Hepatic stellate cell (primary cell): ENCODE measurements at places on chromosomes 16 and 17.

- DNase-seq: peak; percentile 87
These were observed 170.4 kb downstream of the ZFHX3 start for GRCh38 chr16:72877374-72878028.

GRCh38 chr16:73670836-73671820 lies 623.2 kb upstream of the ZFHX3 start:
- DNase-seq: no peak

- peak; percentile 68 for DNase-seq
These were observed at the start of gene PNMT for GRCh38 chr17:39667945-39668924. Gene PNMT (plus strand): TSS chr17:39668453. CDS start chr17:39668476, 23 bp downstream.

GRCh38 chr17:79306424-79307318 lies 232.0 kb downstream of the ENGASE start:
- no peak for DNase-seq

DNA sequence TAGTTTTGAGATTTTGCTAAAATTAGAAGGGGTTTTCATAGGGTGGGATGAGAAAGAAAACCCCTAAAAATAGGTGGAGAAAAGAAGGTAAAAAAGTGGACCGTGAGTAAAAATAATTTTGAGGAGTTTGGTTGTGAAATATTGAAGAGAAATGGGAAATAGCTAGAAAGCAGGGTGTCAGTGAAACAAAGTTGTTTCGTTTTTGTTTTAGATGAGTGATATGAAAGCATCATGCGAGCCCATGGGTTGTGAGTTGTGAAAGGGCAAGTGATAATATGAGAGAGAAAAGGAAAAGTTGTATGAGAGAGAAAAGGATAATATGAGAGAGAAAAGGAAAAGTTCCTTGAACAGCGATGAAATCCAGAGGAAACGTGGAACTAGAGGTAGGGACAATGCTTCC lies 7.3 kb upstream of the SMIM36 start:
- DNase-seq: no peak

DNA sequence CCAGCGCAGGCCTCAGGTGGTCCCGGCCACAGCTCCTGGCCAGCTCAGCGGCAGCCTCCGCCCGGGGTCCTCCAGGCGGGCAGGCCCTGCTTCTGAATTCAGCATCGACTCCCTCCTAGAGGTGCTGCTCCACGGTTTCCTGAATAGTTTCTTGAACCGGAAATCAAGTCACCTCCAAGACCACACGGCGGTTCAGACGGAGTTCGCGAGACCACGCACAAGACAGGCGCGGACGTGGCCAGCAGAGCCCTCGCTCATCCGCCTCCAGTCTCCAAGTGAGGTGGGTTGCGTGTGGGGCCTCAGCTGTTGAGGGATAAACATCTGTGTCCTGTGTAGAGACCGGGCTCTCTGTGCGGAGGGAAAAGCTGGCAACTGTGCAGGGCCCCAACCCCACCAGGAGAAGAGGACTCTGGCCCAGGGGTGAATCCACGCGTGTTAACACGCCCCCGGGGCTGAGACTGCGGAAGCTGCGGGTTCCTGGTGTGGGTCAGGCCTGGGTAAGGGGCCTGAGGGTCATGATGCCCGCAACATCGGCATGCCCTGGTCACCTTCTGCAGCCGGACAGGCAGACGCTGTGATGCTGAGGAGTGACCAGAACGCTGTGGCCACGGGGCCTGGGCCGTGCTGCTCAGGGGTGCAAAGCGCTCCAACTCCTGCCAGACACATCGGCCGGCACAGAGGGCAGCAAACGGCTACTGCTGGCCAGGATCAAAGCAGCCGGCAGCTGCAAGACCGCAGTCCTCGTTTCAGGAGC lies 55.0 kb upstream of the METRNL start:
- DNase-seq: no peak

GRCh38 chr17:75764711-75765421 lies at the start of gene GALK1:
Gene GALK1 (minus strand): TSS chr17:75765192. CDS start chr17:75765136, 56 bp downstream.
- DNase-seq: peak; percentile 87

DNA sequence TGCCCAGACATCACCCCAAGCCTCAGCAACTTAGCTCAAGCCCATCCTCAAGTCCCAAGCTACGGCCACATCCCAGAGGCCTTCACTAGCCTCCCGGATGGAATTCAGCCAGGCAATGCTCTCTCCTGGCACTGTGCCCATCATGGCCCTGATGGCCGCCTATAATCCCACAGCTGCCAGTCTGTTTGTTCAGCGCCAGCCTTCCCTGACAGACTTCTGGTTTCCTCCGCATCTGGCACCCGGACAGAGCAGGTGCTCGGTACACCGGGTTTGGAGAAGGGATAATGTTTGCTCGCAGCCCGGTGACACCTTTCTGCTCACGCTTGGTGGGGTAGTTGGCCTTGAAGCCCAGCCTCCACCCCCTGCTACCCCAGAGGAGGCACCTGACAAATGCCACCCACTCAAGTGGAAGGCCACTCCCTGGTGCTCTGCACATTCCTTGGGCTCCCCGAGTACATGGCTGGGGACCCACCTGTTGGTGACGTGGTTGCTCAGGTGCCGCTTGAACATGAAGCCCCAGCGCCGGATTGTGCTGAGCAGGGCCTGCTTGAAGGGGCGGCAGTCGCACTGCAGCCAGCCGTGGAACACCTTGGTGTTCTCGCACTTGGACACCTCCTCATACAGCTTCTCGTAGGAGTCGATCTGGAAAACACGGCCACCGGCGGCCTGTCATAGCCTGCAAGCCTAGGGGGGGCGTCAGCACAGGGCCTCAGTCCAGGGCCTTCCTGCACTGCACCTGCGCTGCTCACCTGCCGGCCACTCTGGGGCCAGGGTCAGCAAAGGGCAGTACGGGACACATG lies 47.1 kb downstream of the DNAH17 start:
- DNase-seq: no peak

DNA sequence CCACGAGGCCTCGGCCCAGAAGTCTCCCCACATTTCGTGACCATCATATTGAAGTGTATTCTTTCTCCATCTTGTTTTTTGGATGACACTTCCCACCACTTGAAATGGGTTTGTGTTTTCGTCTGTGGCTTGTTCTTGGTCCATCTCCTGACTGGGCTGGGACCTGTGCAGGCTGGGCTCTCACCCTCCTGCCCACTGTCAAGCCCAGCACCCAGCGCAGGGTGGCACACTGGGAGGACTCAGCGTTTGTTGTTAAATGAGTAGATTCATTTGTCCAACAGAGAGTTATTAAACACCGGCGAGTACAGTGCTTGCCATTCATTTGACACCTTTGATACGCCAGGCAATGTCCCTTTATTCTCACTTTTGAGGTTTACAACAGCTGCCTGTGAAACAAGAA lies 22.6 kb downstream of the NT5M start:
- DNase-seq: no peak

DNA sequence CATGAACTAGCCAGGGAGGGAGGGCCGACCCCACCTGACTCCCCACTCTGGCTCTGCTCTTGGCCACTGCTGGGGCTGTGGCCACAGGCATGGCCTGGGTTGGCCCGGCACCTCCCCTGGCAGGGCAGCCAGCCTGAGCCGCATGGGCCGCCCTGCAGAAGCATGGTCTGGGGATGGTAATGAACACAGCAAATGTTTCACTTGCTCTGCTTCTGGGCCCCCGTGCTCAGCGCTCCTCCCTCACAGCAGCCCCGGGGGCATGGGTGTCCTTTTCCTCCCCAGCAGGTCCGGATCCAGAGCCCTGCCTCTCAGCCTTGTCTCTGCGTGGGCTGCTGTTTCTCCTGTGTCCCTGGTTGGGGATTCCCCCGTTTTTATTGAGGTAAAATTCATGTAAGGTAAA lies 30.9 kb upstream of the KCNJ12 start:
- no peak for DNase-seq

DNA sequence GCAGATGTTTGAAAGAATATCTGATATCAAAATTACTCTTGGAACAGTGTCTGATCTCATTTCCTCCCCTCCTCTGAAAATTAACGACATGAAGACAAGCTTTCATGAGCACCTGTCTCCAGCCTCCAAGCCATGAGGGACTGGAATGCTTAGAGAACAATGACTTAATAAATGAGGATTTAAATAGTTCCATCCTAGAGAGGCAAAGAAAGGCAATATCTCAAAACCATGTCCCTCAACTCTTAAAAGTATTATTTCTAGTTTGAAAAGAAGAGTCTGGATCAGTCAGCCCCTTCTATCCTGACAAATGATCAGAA lies 137.5 kb downstream of the ANKFN1 start:
- DNase-seq: no peak

DNA sequence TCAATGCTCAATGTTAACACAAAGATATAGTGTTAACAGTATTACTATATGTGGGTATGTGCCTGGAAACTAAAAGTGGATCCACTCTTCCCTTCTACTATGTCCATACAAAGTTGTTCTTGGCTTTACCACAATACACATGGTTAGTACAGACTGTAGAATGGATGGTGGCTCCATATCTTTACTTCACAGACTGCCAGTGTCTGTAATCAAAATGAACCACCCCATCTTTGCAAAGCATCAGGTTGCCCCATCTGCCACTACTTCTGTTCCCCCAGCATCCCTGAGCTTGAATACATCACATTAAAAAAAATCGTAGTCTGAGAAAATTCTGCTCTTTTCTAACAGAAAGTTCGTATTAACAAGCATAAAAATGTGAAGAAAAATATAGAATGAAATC lies 30.0 kb downstream of the USP32 start:
- DNase-seq: no peak

- no peak for DNase-seq
These were observed 56.3 kb downstream of the GAN start for GRCh38 chr16:81371106-81371505.

GRCh38 chr16:89491974-89492687 lies 1.8 kb upstream of the ANKRD11 start:
- DNase-seq: no peak

GRCh38 chr16:89322321-89323119 lies 105.0 kb downstream of the ZNF778 start:
- peak; percentile 78 for DNase-seq
